ENCODE measurements at places on chromosomes 2 and 18. TPM values are rescaled to one million over a fixed set of nuclear protein-coding genes. Genes with fewer than 3 reads are reported as not detected.

SOCS6 gene
- 3.4 TPM for total RNA-seq

SCYGR5 gene
- total RNA-seq: not detected

HOXD9 gene
- total RNA-seq: not detected

MBD2 gene
- 105 TPM for total RNA-seq

TXNDC9 gene
- total RNA-seq: 33.6 TPM

DCDC2C gene
- total RNA-seq: not detected

LRP2 gene
- 0.02 TPM for total RNA-seq

IKZF2 gene
- total RNA-seq: 5.1 TPM

DBI gene
- total RNA-seq: 136 TPM

PASK gene
- total RNA-seq: 55.5 TPM

RGPD4 gene
- total RNA-seq: 0.02 TPM

MC2R gene
- total RNA-seq: not detected

SLC5A7 gene
- not detected for total RNA-seq

KIAA2012 gene
- total RNA-seq: not detected

DARS1 gene
- 90.9 TPM for total RNA-seq

SCYGR4 gene
- not detected for total RNA-seq

IL1A gene
- total RNA-seq: 0.17 TPM

- DNase-seq: no peak
Observed at GRCh38 chr2:38945911-38946310, 56.2 kb downstream of the ARHGEF33 start.

DNA sequence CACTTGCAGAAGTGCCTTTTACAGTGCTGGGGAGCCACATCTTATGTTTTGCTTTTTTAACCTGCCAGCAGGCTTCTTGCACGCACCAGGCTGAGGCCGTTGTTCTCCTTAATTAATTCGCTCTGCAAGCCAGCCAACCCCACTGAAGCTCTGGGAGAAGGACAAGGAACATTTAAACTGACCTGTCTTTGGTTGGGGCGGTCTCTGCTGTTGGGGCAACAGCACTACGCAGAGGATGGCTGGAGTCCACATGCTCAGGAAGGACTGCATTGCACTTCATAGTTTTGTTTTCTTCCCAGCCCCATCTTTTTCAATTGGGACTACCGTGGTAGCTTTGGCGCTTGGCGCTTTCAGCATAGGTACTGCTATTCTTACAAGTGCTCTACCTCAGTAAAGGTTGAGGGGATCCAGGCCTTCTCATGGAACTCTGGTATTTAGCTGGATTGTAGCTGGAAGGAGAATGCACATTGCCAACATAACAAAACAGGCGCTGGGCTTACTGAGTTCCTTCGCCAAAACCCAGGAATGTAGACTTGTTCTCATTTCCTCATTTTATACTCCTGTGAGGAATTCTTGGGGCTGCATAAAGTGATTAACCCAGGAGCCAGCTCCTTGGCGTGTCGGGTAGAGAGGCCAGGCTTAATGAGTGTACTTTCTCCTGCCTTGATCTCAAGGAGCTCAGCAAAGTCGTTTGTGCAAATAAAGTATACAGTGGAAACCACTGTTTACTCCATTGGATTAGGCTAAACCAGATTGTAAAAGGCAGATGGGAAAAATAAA is 146.2 kb downstream of the PRKCE start:
- no peak for DNase-seq

DNA sequence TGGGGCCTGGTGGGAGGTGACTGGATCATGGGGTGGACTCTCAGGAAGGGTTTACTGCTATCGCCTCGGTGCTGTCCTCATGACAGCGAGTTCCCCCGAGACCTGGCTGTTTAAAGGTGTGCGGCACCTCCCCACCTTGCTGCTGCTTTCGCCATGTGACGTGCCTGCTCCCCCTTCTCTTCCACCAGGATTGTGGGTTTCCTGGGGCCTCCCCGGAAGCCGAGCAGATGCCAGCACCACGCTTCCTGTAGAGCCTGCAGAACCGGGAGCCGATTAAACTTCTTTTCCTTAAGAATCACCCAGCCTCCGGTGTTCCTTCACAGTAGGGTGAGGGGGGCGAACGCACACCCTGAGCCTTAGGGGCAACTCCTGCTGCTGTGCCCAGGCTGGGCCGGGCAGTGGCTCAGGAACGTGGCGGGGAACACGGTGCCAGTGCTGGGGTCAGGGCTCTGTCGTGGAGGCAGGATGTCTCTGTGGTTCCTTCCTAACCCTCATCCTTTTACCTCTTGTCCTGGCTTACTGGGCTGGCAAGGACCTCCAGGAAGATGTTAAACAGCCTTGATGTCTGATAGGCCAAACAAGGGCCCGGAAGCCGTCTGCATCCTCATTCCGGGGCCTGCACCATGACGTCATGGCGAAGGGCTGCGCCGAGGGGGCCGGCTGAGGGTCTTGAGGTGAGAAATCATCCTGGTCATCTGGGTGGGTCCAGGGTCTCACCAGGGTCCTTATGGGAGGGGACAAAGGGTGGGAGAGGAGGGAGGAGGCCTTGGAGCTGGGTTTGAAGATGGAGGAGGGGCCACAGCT is 12.7 kb downstream of the NEU4 start:
- no peak for DNase-seq

GRCh38 chr2:198700319-198700718 is 757.4 kb downstream of the SATB2 start:
- DNase-seq: no peak

GRCh38 chr2:186551323-186552050 is 38.4 kb upstream of the ITGAV start:
- DNase-seq: no peak

GRCh38 chr2:120470041-120470965 is 124.4 kb downstream of the INHBB start:
- DNase-seq: no peak

GRCh38 chr18:43539862-43540261 is 262.6 kb upstream of the SYT4 start:
- DNase-seq: no peak

DNA sequence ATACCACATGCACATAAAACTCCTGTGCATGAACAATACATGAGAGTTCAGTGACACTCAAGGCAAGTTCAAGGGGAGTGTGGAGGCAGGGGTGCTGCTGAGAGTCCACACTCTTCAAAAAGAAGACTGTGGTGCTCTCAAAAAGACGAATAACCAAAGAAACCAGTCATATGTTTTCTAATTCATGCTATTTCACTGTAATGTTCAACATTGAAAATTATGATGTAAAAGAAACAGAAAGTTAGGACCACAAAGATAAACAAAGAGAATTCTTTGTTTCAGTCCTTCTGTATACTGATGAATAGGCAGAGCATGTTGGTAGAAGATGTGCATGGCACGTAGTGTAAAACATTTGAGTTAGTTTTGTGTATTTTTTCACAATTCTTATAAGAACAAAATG is 864.2 kb upstream of the LRATD1 start:
- no peak for DNase-seq

- no peak for DNase-seq
Observed at GRCh38 chr2:191951376-191951775, 104.5 kb upstream of the CAVIN2 start.

DNA sequence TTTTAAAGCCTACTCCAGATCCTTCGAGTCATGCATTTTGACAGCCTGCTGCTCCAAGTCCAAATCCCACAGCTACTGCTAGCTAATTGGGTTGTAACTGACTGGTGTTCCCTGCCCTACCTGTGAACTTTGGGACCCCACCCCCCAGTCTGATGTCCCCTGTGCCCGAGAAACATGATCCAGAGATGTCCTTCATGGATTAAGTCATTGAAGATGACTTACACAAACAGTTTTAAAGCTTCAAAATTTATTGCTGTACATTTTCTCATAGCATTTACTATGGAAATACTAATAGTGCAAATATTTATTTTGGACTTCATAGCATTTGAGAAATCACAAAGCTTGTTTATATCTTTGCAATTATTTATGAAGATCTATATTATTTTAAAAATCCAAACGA is 73.1 kb downstream of the MBD2 start:
- no peak for DNase-seq

DNA sequence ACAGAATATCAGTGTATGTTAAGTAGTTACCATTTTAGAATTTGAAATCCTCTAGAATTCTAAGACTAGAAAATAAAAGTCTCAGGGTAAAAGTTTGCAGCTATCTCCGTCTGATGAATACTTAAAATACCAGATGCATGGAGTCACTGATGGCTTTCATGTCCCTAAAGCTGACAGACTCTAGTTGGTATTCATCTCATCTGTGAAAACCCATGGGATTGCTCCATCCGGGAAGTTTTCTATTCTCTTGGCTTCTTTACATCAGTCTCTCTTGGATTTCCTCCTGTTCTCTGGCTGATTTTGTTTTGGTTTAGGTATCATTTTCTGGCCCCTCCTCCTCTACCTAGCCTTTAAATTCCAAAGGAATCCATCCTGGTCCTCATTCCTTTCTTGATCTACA is 465.6 kb upstream of the POU3F3 start:
- DNase-seq: no peak

GRCh38 chr2:118431165-118431517 is 342.9 kb downstream of the INSIG2 start:
- no peak for DNase-seq

DNA sequence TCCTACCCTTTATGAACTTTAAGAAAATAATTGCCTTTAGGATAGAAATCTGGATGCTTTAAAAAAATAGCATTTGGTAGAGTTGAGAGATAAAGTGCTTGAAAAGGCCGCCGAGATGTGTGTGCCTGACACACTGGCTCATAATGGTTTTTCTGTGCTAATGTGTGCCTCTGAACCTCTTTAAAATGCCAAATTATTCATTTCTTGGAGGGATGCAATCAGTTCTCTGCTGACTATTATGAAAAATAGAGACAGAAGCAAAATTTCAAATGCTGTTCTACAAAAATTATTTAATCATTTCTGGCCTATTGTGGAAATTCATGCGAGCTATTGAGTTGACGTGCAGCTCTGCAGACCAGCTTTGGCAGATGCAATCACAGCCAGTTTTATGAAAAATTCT is 18.0 kb upstream of the MBP start:
- DNase-seq: no peak

GRCh38 chr2:62029910-62030309 is 124.4 kb downstream of the COMMD1 start:
- DNase-seq: no peak

- DNase-seq: no peak
Observed at GRCh38 chr18:49189772-49190171, 239.0 kb upstream of the SMAD7 start.

- DNase-seq: no peak
Observed at GRCh38 chr2:240426845-240427721, 8.4 kb upstream of the GPC1 start.

GRCh38 chr2:104025295-104025694 is 828.6 kb upstream of the POU3F3 start:
- DNase-seq: no peak

- DNase-seq: peak; percentile 74
Observed at GRCh38 chr2:170816504-170817092, at the start of gene GAD1. TSS of gene GAD1 (plus strand) at chr2:170816887. CDS start at chr2:170818592, 1,705 bp downstream.

DNA sequence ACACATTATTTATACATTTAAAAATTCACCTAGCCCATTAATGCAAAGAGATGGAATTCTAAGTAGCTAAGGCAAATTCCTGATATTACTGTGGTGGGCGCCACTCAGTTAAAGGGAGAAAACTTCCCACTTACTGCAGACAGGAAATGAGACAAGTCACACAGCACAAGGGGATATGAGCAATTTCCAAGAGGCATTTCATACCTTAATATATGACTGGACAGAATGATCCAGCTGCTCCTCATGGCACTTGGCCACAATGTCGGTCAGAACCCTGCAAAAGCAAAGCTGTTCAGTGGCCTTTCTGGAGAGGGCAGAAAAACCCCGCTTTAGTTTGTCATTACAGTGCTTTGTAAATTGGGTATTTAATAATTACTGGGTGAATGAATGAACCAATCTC is 121.4 kb upstream of the CCDC195 start:
- no peak for DNase-seq

DNA sequence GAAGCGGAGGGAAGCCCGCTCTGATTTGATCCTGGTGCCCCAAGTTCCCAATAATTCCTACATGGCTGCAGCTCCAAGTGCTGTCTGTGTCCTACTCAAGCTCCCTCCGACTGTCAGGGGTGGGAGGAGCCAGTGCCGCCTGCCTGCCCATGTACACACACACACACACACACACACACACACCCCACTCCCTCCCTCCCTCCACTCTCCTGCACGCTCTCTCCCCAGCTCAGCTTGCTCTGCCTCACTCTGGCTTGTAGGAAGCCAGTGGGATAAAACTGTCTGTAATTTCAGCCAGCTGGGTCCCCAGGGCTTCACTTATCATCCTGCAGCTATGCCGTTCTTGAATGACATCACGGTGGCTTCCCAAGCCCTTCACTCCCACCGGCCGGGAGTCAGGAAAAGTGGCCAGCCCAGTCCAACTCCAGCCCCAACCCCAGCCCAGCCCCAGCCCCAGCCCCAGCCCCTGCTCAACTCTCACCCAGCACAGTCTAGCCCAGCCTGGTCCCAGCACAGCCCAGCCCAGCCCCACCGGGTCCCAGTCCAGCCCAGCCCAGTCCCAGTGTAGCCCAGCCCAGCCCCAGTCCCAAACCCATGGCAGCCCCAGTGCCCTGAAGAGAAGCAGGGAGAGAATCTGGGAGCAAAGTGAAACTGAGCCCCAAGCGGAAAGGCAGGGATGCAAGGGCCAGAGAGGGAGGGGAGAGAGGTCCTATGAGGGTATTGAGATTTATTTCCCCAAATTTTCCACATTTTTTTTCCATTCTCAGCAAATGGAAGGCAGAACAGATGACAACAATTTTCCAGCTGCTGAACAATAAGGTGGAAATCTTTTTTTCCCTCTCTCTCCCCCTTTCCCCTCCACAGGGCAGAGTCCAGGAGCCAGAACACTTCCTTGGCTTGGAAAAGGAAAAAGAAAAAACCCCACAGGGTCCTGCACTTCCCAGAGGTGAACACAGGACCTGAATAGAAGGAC is 144.0 kb downstream of the TNS1 start:
- DNase-seq: no peak

DNA sequence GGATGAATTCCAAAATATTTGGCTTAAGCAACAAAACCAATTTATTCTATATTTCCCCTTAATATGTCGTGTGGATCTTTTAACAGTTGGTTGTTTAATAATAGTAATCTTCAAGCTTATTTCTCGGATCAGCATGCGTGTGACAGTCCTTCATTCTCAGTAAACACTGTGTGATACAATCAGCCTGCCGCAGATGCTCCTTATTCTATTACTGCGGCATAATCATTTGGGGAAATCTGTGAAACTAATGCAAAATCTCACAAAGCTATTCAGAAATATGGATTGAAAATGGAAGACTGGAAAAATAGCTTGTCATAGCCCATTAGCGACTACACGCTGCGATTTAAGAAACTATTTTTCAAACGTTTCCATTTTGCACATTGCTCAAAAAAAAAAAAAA is 36.9 kb downstream of the LINC00305 start:
- no peak for DNase-seq
